Activated effector memory CD4-positive, alpha-beta T cell treated with Interleukin-2 at 50 U/mL for 16 hours (primary cell): ENCODE measurements at places on chromosomes 7 and 10.

- DNase-seq: no peak
Observed at GRCh38 chr7:105493923-105494315, 28.2 kb downstream of the PUS7 start.

GRCh38 chr7:151631570-151631952, 111.9 kb upstream of the RHEB start:
- DNase-seq: no peak

GRCh38 chr10:48970654-48971053, 31.0 kb upstream of the LRRC18 start:
- DNase-seq: no peak

DNA sequence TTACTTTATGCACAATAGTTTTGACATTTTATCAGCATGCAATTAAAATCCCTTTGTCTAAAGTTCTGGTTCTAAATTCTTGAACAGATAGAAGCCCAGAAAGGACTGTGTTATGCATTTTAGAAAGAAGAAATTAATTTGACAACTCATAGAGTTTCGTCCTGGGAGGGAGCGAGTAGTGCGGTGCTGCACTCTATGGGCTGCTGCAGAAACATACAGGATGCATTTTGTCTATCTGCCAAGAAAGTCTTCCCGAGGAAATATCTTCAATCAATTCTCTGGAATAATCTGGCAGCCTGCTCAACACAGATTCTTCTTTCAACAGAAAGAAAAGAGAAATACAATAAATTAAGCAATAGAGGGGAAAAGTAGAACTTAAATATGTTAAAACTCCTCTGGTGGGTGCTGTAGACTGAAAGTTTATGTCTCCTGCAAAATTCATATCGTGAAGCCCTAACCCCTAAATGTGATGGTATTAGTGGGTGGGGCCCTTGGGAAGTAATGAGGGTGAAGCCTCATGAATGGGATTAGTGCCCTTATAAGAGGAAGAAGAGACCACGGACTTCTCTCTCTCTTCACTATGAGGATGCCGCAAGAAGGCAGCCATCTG, 39.0 kb upstream of the IFRD1 start:
- DNase-seq: no peak

- no peak for DNase-seq
Observed at GRCh38 chr7:19392246-19392645, 247.0 kb upstream of the FERD3L start.

DNA sequence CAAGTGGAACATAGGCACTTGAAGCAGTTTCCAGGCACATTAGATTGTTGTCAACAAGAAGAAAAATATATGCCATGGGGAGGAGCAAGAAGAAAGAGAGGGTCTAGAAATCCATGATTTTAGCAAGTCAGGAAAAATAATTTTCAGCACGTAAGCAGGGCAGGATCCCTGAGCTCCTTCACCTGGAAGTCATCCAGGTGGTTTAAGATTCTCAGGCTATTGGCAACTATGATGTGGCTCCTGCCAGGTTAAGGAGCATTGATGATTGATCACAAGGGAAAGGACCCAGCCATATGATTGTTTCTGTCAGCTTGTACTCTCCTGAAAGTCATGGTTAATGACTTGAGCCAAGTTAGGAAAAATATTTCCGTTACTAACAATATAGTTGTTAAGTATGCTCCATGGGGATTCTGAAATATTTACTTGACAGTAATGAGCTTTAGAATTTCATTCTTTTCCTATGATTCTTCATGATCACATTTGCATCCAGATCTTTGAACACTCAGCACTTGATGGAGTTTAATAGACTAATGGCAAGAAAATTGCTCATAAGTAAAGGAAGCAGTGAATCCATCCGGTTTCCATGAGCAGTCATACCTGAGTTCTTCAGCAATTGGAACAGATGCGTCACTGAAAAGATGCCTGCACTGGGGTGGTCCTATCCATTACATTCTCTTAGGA, 209.1 kb downstream of the BICC1 start:
- DNase-seq: no peak

GRCh38 chr7:122622682-122623081, 76.2 kb downstream of the RNF133 start:
- no peak for DNase-seq

GRCh38 chr7:42671627-42672026, 240.2 kb downstream of the C7orf25 start:
- no peak for DNase-seq

DNA sequence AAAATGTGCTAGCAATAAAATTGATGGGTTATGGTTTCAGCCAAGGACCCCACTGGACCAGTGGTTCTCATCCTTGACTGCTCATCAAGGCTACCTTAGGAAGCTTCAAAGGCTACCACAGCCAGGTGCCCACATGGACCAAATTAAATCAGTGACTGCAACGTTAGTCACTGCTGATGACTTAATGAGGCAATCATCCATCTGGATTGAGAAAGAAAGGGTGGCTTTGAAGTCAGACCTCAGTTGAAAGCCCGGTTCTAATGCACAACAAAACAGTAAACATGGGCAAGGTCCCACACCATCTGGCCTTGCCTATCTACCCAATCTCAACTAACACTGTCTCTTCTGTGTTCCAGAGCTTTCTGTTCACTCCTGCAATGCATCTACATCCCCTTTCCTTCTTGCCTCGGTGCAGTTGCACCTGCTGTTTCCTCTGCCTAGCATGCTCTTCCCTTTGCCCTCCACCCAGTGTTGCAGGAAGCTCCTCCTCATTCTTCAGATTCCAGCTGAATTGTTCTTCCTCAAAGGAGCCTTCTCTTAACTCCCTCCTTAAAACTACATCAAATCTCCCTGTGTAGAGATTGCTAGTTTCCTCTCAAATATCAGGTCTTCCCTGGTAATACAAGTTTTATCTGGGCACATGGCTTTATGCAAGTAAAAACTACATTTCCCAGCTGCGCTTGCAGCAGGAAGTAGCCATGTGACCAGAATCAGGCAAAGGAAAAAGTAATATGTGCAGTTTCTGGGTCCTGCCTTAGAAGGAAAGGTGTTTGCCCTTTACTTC, 10.3 kb upstream of the KCNK18 start:
- no peak for DNase-seq

DNA sequence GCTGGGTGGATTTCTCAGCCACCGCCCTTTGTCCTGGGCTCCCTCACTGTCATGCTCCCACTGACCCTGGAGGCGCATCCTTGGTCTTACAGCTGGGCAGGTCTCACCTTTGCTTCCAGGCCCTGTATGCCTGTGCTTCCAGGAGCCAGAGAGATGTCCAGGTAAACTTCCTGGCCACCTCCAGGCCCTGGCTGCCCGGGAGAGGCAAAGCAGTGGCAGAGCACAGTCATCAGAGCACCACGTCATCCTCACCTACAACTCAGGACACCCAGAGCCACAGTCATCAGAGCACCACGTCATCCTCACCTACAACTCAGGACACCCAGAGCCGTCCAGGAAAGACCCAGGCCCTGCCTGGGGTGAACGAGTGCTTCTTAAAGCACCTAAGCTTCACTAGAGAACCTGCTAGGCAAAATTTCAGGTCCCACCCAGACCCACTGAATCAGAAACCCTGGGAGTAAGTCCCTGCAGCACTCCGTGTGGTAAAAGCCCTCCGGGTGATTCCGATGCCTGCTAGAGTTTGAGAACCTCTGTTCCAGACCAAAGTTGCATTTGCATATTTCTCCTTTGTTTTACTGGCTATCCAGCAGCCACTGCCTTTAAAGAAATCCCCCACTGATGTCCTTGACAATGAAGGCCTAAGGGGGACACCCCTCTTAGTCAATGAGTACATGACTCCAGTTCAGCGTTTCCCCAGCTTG, 62.3 kb downstream of the DLG5 start:
- DNase-seq: no peak

GRCh38 chr7:132782777-132783640, 206.7 kb upstream of the PLXNA4 start:
- DNase-seq: no peak

DNA sequence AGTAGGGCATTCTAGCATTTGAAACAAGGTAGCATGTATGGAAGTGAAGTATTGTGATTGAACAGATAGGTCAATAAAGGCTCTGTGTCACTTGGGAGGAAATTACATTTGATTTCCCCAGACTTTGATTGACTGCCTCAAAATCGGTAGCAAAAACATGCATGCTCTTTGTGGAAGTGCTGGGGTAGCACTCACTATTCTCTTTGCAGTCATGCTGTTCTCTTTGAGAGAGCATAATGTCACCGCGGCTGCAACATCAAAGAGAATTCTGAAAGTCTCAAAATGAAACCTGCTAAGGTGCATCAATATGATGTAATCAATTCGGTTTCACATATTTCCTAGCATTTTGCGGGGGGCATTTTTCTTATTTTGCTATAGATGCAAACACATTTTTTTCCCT, 64.2 kb downstream of the ARMC3 start:
- DNase-seq: no peak

- DNase-seq: no peak
Observed at GRCh38 chr10:24209946-24210491, 1.1 kb downstream of the KIAA1217 start.

GRCh38 chr10:31678575-31679516, 249.8 kb downstream of the ARHGAP12 start:
- no peak for DNase-seq

DNA sequence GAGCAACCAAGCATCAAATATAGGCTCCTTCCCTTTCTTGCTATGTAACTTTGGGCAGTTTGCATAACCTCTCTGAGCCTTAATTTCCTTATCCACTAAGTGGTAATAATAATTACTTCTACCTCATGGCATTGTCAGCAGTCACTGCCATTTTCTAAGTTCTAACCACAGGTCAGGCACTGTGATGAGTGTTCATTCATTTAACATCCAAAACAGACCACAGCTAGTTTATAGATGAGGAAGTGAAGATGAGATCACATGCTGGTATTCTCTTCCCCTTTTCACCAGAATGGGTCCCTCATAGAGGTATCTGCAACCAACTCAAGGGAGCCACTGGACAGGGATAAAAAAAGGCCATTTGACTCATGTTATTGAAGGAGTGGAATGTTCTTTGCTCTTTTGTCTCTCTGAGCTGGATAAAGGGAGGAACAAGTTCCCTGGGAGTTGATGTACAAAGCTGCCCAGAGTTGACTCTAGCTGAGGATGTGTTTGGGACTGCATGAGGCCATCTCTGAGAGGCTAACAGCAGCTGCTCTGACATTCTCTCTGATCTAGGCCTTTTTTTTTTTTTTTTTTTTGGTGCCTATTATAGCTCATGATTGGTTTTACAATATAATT, 65.0 kb downstream of the DNAJC12 start:
- DNase-seq: no peak
